ENCODE measurements at places on chromosomes 5 and 9.

DNA sequence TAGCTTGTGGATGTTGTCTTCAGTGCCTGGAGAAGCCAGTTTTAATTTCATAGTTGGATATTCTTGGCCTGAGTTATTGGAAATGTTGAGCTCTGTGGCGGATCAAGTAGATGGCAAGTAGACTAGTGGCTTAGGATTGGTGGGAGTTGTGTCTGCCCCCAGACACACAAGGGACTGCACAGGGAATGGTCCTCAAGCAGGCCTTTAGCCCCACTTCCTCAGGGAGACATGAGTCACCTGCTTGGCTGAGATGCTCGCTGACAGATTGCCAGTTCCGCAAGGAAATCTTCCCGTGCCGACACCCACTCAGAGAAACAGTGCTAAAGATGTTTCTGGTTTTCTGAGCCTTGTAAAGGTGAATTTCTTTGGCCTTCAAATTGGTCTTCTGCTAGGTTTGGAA is 18.8 kb upstream of the CATSPER3 start:
- DNase-seq = peak; percentile 63

GRCh38 chr5:174251305-174252000 is 205.9 kb downstream of the NSG2 start:
- DNase-seq = no peak

- DNase-seq = peak; percentile 16
These were observed 288.9 kb downstream of the TRPM3 start for GRCh38 chr9:70832492-70832891.

DNA sequence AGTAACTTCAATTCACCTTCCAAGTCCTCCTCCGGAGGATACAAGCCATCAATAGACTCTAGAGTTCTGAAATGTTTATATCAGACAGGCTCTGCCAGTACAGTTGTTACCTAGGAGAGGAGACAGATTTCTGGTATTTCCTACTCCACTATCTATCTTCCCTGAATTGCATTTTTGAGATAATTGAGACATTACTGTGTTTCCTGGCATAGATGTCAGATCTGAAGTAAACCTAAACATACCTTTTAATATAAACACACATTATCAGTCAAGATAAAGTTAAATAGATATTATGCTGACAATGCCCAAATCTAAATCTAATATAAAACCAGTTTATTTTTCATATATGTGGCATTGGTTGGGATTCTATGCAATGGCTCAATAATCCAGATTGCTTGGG is 8.2 kb upstream of the TYRP1 start:
- DNase-seq = peak; percentile 63

GRCh38 chr9:123562844-123563346 is 206.9 kb downstream of the CRB2 start:
- peak; percentile 68 for DNase-seq

GRCh38 chr9:3321186-3321585 is 204.6 kb downstream of the RFX3 start:
- no peak for DNase-seq

DNA sequence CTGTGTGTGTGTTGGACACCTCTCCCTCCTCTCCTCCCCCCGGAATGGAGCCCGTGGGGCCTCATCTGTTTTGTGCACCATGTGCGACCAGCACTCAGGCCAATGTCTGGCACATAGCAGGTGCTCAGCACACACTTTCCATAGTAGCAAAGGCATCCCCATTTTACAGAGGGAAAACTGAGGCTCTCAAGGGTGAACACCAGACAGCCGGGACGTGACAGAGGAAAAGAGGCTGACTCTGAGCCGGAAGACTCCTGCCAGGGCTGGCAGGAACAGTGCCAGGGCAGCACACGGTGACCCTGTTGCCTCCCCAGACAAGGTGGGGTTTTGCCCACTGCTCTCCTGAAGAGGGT is 1.8 kb upstream of the AGPAT2 start:
- no peak for DNase-seq

DNA sequence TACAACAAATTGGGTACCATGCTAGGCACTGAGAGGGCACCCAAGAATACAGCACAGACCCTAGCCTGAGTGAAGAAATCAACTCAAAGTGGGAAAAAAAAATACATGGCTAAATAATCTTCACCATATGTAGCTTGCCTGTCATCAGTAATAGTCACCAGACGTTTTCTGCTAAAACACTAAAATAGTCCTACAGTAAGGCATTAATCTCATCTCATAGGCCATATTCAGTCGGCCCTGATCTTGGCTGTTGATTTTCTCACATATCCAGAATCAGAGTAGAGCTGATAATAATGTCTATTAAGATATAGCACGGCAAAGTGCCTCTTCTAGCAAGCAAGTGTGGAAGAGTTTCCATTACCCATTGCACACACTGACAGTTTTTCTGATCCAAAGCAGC is 322.1 kb upstream of the SLC30A5 start:
- no peak for DNase-seq

- no peak for DNase-seq
These were observed 32.4 kb downstream of the RASEF start for GRCh38 chr9:83030391-83031107.

DNA sequence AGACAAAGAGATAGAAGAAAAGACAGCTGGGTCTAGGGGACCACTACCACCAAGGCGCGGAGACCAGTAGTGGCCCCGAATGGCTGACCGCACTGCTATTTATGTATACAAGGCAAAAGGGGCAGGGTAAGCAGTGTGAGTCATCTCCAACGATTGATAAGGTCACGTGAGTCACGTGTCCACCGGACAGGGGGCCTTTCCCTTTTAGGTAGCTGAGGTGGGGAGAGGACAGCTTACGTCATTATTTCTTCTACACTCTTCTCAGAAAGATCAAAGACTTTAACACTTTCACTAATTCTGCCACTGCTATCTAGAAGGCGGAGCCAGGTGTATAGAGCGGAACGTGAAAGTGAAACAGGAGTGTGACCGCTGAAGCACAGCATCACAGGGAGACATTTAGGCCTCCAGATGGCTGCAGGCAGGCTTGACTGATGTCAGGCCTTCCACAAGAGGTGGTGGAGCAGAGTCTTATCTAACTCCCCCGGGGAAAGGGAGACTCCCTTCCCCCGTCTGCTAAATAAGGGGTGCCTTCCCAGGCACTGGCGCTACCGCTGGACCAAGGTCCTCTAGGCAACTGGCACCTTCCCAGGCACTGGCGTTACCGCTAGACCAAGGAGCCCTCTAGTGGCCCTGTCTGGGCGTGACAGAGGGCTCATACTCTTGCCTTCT is 6.1 kb upstream of the PRR16 start:
- DNase-seq = peak; percentile 79

GRCh38 chr5:140109759-140110645 is 3.9 kb upstream of the PURA start:
- no peak for DNase-seq

DNA sequence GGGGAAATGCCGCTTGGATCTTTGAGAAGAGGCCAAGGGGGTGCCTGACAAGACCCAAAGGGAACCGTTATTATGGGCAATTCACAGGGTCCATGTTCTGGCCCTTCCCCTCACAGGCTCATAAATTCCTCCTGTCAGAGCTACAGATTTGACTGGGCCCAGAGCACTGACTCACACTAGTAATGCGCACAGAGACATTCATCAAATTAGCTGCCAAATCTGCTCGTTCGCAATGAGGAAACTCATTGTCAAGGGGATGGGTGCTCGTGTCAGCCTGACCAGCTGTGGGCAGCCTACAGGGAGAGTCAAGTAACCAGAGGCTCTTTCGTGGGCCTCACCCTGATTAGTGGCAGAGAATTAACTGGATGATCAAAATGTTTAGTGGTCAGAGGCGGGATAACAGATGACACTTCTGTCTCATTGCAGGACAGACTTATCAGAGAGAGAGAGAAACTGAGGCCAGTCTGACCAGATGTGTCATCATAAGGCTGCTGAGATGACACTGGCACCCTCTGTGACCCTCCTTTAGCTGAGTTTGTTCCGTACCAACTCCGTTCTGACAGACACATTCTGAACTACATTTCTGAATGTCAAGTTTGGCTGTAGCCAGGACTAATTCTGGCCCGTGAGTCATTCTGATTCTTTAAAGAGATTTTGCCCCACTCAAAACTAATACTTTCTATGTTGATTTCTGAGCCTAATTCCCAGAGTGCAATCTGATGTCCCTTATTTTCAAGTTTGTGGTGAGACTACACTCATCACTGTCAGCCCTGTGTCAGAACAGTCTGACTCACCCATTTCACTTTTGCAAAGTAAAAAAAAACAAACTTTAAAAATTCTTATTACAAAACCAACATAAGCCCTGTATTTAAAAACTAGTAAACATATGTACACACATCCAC is 377.1 kb downstream of the ACTL7B start:
- peak; percentile 97 for DNase-seq

DNA sequence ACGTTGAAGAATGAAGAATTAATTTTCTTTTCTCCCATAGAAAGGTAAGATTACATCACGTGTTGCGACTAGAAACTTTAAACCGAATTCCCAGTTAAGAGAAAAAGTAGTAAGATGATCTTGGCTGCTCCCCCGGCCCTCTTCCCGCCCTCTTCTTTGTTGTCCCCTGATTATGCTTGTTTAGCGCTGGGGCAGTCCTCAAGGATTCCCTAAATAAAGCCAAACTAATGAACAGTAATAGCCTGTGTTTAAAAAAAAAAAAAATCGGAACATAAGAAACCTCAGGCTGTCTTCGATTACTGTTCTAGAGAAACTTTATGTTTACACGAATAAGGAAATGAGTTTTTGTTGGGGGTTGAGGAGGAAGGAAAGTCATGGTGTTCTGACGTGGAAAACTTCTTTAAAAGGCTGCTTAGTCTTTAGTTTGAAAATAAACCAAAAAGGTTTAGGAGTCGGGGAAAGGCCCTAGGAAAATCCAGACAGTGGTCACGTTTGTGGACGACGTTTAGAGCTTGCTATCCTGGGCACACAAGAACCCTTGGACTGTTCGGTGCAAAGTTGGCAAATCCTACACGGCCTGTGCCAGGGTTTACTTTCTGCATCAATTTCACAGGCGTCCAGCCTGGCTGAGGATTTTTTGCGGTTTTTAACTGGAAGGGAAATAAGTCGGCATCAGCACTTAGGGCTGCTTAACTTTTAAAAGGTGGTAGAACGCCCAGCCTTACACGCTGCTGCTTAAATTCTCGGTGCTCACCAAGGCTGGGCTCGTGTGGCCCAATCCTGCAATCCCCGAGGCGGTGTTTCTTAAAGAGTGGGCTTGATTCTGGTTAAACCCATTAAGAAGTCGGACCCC is 1.1 kb upstream of the MAT2B start:
- peak; percentile 59 for DNase-seq

DNA sequence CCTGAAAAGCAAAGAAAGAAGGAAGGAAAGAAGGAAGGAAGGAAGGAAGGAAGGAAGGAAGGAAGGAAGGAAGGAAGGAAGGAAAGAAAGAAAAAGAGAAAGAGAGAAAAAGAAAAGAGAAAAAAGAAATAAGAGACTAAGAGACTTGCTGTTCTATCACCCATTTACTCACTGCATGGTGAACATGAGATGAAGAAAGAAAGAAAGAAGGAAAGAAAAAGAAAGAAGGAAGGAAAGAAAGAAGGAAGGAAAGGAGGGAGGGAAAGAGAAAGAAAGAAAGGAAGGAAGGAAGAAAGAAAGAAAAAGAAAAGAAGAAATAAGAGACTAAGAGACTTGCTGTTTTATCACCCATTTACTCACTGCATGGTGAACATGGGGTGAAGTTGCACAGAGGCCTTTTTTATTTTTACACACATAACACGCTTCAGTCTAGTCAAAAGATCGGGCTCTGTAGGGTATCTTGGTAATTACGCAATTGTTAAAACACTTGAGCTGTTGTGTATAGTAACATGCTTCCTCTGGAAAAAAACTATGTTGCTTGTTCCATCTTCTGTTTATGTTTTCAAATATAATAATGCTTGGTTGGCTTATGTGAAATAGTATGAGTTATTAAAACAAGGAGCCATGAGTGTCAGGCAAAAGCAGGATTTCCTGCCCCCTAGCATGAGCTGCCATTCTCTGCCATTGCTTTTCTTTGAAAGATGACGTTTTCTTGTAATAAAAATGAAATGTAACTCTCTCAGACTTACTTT is 119.3 kb upstream of the ZNF608 start:
- peak; percentile 35 for DNase-seq

GRCh38 chr9:26904070-26904469 is 11.5 kb upstream of the CAAP1 start:
- DNase-seq = no peak

GRCh38 chr9:105357937-105358336 is 89.9 kb upstream of the FSD1L start:
- no peak for DNase-seq

DNA sequence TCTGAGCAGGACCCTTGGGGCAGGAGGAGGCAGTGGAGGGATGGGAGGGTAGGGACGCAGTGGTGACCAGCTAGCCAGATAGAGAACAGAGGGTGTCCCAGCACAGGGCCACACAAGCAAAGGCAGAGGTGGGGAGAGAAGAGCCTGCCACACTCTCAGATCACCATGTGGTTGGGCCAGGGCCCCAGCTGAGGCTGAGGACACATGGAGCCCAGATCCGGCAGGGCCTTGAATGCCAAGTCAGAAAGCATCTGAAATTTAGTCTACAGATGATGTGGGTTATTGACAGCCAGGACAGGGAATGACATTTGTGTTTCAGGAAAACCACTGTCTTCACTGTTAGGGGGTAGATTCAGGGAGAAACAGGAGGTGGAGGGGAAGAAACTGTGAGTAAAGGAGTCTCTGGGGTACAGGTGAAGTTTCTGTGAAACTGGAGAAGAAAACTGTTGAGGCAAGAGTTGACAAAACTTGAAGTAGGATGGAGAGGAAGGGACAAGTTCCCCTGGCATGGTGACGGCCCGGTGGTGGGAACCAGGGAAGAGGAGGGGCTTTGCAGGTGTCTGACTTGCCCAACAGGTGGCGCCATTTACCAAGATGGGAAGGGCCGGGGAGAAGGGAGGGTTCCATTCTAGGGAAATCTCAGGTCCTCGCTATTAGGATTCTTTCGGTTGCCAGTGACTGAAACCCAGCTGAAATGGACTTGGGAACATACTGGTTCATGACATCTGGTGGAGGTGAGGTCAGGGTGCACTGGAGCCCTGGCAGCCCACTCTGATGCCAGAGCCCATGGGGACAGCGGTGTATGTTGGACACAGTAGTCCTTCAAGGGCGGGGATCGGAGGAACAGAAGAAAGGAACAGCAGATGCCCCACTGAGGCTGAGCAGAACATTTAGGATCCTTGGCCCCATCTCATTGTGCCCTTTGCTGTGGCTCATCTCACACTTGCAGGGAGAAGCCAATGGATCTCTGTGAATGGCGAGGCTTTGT is 100.1 kb downstream of the KCNIP1 start:
- DNase-seq = peak; percentile 45

GRCh38 chr9:130128733-130129431 is 43.3 kb upstream of the NCS1 start:
- DNase-seq = peak; percentile 87

- DNase-seq = no peak
These were observed 72.4 kb downstream of the NNT start for GRCh38 chr5:43675357-43675756.
